ENCODE measurements at places on chromosomes 3 and 15.

DNA sequence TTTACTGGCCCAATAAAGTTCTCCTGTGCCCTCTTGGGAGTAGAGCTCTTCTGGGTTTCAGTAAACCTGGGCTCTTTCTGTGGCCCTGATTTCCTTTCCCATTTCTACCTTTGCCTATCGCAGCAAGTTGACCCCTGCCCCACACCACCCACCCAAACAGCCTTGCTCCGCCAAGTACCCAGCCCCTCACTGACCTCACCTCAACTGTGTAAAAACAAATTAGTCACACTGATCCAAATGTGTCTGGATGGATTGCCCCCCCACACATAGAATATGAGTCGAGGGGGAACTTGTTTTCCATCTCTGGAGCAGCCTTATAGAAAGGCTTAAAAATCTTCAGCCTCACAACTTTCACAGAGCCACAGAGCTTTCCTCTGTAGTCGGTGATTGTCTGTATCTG, 28.6 kb upstream of the VEPH1 start:
- no peak for DNase-seq

DNA sequence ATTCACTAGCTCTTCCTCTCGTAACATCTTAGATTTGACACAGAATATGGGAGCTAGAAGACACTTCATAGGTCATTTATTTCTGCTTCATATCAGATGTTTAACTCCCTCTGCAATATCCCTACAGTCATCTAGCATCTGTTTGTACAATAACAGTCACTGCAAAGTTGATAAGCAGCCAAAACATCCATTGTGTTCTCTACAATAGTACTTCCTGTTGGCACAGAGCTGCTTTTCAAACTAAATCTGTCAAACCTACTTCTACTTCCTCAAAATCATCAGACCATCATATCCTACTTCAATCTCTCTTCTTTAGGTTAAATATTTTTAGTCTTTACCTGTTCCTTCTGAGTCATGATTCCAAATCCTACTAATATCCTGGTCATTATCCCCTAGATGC, 233.2 kb downstream of the FGF12 start:
- no peak for DNase-seq

DNA sequence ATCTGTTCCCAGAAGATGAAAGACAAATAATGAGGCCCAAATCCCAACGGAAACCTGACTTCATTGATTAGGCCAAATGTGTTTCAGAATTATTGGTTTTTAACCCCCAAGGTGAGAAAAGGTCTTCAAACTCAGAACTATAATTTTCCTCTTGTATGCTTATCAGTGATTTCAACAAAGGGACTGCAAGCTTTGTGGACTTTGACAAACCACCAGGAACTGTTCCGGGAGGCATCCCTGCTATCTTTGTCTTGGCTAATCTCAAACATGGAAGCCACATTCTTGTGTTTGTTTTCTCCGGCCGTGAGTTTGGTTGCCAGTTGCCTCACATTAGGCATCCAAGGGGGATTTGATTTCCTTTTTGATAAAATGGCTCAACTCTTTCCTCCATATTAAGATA, 19.5 kb downstream of the ARHGEF3 start:
- no peak for DNase-seq

DNA sequence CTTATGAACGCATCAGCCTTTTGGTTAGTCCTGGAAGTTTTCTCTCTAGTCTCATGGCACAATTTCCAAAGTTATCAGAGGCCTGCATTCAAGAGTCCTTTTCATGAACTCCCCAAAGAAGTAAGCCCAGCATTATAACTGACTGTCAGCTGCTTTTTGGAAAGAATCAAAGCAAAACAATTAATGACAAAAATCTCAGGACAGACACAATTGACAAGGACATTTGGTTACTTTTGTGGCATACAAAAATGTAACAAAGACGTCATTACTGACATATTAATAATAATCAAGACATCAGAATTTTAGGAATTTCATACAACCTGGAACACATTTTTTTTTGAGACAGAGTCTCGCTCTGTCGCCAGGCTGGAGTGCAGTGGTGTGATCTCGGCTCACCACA, 21.2 kb downstream of the KATNBL1 start:
- DNase-seq, result no peak

DNA sequence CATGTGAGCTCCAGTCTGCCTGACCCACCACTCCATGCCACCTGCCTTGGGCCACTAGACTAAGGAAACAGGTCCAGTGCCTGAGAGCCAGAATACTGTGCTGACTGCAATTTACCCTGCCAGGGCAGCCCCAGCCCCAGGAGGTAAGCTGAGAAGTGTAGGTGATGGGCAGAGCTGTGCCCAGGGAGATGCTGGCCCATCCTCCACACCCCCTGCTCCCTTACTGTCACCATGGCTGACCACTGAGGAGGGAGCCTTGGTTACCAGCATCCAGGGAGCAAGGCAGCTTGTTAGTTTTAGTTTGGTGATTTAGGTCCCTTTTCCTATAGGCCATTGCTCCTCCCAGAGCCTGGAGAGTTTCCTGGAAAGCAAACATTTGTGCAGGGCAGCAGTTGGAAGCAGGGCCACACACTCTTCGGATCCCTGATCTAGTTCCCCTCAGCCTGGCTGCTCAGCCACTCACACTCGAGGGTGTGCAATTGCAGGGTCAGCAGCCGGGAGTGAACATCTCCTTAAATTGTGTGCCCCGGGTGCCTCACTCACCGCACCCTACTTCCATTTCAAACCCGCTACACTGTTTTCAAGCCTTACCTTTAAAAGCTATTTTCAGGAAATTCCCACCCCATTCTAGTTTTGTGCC, 2.0 kb downstream of the GALNT15 start:
- DNase-seq, result no peak

- DNase-seq, result no peak
Observed at GRCh38 chr3:42705058-42705767, 2.6 kb upstream of the HHATL start.

GRCh38 chr3:20280257-20280656, 94.3 kb upstream of the SGO1 start:
- no peak for DNase-seq

DNA sequence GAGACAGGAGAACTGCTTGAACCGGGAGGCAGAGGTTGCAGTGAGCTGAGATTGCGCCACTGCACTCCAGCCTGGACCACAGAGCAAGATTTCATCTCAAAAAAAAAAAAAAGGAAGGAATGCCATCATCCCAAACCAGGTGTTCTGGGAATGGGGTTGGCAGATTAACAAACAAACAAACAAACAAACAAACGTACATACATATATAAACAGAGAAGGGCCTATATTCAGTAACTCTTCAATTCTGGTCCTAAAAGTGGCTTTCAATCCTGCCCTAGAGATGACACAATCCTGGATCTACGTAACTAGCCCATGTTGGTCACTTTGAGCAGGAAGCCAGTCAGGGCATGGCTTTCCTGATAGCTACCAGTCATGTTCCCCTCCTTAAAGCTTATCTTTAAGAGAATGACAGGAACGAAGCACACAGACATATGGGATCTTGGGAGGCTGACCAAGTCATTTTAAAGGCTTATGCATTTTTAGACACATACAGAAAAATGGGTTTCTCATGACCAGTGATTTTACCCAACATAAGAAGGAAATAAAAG, 29.9 kb upstream of the RAB11A start:
- no peak for DNase-seq

- no peak for DNase-seq
Observed at GRCh38 chr3:100427699-100428098, 26.4 kb downstream of the LNP1 start.

DNA sequence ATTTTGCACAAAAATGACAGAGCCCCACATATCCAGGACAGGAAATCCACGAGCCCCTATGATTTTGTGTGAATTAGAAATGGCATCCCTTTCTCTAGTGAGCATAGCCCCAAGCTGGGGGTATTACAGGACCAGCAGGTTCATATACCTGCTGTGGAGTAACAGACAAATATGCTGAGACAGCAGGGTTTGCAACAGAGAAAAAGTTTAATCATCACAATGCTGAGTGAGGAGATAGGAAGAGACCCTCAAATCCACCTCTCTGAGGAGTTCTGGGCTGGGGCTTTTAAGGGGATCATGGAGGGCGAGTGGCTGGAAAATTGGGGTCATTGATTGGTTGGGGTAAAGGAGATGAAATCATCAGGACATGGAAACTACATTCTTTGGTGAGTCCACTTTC, 8.4 kb upstream of the MYZAP start:
- no peak for DNase-seq

GRCh38 chr3:67804089-67804488, 149.7 kb upstream of the SUCLG2 start:
- no peak for DNase-seq

DNA sequence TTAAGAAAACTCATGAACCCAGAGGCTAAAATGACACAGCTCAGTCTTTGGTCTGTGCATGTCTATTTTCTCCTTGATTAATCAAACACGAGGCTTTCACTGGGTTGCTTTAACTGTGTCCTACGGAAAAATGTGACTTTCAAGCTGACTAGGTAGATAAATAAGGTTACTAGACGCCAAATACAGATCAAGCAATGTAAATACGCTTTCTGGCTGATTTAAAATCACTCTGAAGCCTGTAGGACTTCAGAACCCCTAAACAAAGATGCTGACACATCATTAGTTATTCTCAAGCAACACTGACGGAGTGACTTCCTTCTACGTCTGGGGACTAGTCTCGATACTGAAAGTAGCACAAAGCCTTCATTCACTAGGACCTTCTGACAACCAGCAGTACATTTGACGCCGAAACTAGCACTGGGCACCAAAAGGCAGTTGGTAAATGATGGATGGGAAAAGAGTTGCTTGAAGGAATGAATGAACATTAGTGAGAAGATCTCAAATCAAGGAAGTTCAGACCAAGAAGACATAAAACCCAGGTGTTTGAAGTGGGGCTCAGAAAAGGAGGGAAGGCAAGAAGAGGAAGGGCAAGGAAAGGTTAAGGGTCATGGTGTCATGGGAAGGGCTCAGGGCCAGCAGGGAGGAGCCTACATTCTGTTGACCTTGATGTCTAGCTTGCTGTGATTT, 67.1 kb upstream of the CDV3 start:
- no peak for DNase-seq

DNA sequence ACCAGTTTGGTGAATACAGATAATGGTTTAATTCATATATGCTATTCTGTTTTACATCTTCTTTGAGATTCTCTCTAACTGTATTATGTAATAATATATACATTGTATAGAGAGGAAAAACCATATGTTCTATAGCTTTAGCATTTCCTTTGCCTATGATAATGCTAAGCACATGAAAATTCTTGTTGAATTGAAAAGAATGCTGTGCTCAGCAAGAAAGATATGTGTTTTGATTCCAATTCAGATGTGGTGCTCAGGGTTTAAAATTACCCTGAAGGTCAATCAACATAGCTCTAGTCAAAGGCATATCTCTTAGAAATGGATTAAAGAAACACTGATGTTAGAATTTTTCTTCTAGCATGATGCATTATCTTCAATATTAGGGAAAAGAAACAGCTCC, 8.5 kb upstream of the TUSC7 start:
- DNase-seq, result no peak

GRCh38 chr15:29914511-29914926, 92.3 kb upstream of the TJP1 start:
- no peak for DNase-seq

DNA sequence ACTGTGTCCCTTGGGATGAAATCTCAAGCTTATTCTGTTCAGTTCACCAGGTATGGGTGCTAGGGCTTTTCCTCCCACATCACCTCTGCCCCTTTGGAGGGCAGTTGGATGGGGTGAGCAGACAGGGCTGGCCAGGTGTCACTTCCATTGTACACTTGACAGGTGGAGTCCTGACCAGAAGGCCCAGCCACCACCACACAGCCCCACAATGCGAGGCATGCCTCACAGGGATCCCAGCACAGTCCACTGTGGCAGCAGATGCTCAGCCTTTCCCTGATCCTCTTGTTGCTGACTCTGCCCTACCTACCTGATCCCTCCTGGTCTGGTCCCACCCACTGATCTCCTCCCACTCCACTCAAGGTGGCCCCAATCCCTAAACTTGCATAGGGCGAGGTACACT, 88.2 kb downstream of the ANP32A start:
- DNase-seq, result no peak

DNA sequence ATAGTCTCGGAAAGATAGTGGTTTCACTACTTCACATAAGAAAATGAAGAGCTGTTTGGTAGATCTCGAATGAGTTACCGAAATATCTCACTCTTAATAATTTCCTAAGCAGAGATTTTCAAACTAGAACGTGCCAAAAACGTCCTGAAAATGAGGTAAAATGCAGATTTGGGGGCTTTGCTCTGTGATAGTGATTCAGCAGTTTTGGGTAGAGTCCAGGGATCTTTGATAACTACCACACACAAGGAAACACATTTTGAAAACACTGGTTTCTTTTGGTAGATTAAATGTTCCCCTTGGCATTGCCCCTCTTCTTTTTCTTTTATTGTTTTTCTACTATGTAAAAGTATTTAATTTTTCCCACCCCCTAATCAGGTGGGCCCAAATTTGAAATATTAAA, 125.9 kb downstream of the EBLN2 start:
- no peak for DNase-seq

DNA sequence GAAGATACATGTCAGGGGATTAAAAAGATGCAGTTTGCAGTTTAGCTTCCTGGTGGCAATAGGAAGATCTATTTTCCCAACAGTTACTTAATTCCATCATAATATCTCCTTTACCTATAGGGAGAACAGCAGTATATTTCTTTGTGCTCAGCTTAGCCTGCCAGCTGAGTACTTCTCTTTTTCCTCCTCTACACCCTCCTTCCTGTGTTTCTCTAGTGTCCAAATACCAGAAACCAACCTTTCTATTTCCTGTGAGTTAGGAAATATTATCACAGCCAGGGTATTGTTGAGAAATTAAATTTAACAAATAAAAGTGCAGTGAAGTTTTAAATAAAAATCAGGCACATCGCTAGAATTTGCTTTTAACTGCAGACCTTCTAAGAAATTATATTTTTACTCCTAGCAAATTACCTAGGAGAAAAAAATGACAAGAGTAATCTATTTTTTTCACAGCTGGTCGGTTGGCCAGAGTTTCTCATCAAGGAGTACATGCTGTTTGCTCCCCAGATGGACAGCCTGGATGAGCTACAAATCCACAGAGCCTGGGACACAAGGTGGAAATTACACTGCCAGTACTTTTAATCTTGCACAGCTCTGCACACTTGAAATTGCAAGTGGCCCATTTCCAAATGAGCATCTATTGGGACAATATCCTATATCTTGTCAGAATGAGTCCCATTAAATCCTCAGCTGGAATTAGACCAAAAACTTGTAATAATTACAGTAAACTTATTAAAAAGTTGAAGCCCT, 185.2 kb upstream of the CFAP20DC start:
- DNase-seq, result no peak

GRCh38 chr3:40102182-40102581, 207.3 kb upstream of the EIF1B start:
- DNase-seq, result no peak

DNA sequence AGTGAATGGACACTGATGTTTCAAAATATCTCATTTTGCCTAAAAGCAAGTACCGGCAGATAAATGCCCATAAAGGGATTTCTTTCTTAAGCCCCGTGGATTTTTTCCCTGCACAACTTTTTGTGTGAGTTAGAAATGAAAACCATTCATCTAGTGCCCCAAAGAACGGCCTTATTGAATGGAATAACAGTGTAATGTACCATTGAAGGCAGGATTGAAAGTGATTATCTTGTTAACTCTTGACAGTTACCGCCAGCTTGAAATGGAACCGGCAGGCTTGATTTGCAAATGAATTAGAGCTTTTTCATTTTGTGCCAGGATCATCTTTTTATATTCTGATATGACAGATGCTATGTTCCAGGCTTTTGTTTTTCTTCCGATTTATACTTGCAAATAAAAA, 162.2 kb downstream of the RSRC1 start:
- DNase-seq, result no peak

Data from stimulated activated CD4-positive, alpha-beta T cell treated with anti-CD3 and anti-CD28 coated beads, Interleukin-15, amount 100 ng/mL, for 1 hour (primary cell).